ENCODE measurements at places on chromosomes 16 and 17.

- DNase-seq = no peak
Observed at GRCh38 chr17:44887971-44888954, 11.0 kb downstream of the EFTUD2 start.

GRCh38 chr17:10072086-10072485, 126.3 kb downstream of the GAS7 start:
- no peak for DNase-seq

GRCh38 chr17:55069983-55070529, 101.5 kb downstream of the STXBP4 start:
- no peak for DNase-seq

- DNase-seq = no peak
Observed at GRCh38 chr17:62193249-62193648, 128.2 kb upstream of the MED13 start.

GRCh38 chr16:17574256-17574655, 103.5 kb upstream of the XYLT1 start:
- no peak for DNase-seq

DNA sequence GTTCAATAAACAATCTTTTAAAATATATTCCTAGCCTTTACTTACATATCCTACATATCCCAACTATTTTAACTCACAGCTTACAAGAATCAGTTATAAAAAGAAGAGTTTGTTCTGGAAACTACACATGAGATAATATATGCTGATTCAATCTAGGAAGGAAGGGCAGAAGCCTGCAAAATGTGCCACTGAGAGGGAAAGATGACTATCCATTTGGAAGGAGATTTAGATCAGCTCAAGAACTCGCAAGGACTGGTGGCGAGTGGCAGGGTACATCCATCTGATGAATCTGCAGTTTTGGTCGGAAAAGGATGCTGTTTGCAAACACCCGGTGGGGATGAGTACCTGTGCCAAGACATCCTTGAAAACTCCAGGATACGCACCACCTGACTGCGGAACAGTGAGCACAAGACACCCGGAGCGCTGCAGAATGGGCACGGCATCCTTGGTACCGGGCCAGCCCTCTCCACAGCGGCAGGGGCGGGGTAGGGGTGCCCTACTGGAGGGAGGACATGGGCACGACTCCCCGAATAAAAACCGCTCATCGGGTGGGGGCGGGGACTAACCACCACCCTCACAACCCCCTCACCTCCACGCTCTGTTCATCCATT, 723 bp downstream of the TRIM37 start:
- peak; percentile 80 for DNase-seq

GRCh38 chr16:66904846-66905632, 13.6 kb downstream of the CDH16 start:
- no peak for DNase-seq

DNA sequence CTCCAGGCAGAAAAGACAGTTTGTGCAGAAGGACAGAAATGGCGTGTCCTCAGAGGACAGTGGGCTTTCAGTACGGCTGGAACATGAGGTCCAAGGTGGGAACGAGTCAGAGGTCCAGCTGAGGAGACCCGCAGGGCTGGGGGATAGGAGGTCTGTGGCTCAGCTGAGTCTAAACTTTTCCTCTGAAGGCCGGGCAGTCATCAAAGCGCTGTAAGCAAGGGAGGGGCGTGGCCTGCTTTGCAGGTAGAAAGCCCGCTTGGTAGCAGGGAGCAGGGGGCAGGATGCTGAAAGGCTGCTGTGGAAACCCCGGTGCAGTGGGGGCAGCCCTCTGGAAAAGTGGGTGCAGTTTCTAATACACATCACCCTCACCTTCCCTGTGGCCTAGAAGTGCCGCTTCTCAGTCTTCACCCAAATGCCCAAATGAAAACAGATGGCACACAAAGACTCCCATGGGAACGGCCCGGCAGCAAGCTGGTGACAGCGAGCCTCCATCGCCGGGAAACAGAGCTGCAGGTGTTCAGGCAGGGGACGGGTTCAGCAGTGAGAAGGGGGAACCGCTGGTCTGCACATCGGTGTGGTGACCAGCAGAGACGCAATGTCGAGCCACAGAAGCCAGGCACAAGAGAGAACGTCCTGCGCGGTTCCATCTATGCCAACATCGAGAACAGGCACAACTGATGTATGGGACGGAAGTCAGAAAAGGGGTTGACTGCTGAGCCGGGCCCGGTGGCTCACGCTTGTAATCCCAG, 12.2 kb upstream of the OSGIN1 start:
- no peak for DNase-seq

DNA sequence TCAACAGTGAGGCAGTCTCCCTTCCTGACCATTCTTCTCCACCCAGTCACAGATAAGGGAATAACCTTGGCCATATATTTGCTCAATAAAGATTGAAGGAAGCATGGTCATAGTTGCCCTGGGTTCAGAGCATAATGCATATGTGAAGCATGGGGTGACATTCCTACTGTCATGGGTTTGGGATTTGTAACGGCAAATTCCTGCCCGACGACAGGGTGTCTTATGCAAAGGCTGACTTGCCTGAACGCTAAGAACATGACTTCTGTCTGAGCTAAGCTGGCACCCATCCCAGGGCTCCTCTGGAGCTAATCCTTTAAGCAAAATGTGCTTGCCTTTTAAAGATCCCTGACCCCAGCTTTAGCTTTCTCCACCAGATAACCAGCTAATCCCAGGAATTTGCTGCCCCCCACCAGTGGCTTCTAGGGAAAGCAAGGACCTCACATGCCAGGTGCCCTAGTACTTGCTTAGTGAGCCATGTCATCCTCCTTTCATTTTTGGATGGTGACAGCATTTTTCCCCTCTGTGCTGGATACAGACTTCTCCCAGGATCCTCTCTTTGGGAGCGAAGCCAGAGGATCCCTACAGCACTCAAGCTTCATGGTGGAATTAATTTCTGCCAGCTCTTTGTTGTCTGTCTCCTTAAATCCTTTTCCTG, 11.7 kb downstream of the SLC7A6OS start:
- no peak for DNase-seq

DNA sequence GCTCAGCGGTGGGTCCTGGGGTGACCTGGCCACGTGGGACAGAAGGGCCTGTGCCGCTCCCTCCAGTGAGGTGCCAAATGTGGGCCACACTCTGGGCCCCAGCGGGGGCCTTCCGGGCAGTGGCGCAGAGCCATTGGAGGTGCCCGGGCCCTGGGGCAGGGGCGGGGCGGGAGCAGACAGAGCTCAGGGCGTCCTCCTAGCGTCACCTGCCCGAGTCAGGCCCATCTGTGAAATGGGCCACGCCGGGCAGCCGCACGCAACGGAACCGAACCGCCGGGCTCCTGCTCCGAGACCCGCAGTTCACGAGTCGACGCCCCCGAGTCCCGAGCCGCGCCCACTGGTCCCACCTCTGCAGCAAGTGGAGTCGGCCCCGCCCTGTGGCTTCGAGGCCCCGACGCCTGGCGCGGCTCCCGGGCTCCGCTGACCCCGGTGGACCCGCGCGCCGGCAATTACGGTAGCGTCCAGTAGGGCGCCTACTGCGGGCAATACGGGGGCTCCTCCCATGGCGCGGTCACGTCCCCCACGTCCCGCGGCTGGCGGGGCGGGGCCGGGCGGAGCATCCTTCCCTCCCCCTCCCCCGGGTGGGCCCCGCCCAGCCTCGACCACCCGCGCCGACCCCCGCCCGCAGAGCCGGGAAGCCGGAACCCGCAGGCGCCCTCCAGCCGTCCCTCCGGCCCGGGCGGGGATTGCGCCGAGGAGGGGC, 1.9 kb downstream of the SLC16A3 start:
- peak; percentile 84 for DNase-seq

- DNase-seq = no peak
Observed at GRCh38 chr17:18187821-18188761, 4.5 kb downstream of the ALKBH5 start.

DNA sequence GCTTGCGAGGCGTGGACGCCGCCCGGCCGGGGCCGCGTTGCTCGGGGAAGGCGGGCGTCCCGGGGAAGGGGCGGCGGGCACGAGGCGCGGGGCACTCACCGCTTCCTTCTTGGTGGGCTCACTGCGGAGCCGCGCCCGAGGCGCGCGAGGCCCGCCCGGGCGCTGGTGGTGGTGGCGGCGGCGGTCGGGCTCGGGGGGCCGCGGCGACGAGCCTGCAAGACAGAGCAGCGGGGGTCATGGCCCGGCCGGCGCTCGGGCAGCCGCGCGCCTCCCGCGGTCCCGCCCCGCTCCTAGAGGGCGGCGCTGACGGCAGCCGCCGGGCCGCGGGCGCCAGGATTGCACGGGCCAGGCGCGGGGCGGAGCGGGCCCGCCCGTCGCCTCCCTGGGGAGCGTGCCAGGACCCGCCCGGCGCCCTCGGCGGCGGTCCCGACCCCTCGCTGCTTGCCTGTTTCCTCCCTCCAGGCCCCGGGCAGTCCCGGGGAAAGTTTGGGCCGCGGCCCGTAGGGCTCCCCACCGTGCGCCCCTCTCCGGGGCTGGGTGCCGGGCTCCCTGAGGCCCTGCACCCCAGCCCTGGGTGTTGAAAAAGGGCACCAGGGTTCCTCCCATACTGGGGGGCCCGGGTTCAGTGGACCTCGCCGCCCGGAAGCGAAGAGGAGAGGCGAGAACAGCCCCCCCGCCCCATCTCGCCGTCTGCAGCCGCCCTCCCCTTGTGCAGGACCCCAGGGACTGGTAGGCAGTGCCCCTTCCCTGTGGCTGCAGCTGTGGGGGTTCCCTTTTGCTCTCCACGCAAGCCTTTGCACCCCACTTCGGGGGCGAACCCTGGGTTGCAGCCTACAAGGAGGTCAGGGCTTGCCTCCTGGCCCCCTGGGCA, at the start of gene C16orf74:
Gene C16orf74, minus strand, starts transcription at position 270 of the 871 bp plus-strand sequence. CDS start 15,879 bp downstream, outside the sequence.
- no peak for DNase-seq

- no peak for DNase-seq
Observed at GRCh38 chr17:37110746-37111145, 162.0 kb downstream of the AATF start.

- peak; percentile 83 for DNase-seq
Observed at GRCh38 chr17:28949185-28950016, 1.9 kb downstream of the PHF12 start.

GRCh38 chr17:36723459-36724025, 122.2 kb downstream of the MRM1 start:
- no peak for DNase-seq

- DNase-seq = no peak
Observed at GRCh38 chr16:22710326-22710725, 103.6 kb upstream of the HS3ST2 start.

- no peak for DNase-seq
Observed at GRCh38 chr17:49259663-49260010, 29.1 kb upstream of the PHOSPHO1 start.

GRCh38 chr17:67359960-67360791, 6.2 kb downstream of the PSMD12 start:
- DNase-seq = no peak

DNA sequence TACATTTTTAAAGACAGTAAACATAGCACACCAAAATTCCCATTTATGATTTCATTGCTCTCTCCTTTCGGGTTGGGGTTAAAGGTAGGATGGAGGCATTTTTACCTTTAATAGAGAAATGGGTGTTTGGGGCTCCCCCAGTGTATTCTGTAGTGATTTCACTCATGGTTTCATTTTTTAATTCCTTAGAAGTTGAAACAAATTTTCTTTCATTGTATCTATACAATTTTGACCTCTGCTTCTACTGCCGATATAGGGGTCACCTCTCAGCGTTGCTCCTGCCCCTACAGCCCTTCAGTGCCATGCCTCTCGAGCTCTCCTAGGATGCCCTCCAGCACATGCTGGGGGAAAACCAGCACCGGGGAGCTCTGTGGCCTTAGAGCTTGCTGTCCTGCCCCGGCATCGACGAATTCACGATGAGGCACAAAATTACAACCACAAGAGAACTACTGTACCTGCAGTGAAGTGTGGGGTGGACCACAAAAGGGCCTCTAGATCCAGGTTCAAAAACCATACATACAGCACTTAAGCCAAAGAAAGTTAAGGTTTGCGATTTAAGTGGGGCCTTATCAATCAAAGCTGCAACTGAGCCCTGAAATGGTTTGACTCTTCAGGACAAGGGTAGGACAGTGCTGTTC, 39.3 kb downstream of the LITAFD start:
- DNase-seq = no peak

- DNase-seq = no peak
Observed at GRCh38 chr17:47850692-47851573, at the start of gene SP6. Gene SP6, minus strand, starts transcription at chr17:47851163. Its CDS starts 2,734 bp downstream, at chr17:47848429.

GRCh38 chr16:68506331-68507053, 32.6 kb upstream of the ZFP90 start:
- DNase-seq = no peak

GRCh38 chr16:86752582-86753175, 174.3 kb downstream of the FOXL1 start:
- DNase-seq = no peak

- DNase-seq = no peak
Observed at GRCh38 chr17:29178750-29179231, 1.4 kb downstream of the MYO18A start.

GRCh38 chr17:63279498-63280230, 166.4 kb downstream of the CYB561 start:
- no peak for DNase-seq

DNA sequence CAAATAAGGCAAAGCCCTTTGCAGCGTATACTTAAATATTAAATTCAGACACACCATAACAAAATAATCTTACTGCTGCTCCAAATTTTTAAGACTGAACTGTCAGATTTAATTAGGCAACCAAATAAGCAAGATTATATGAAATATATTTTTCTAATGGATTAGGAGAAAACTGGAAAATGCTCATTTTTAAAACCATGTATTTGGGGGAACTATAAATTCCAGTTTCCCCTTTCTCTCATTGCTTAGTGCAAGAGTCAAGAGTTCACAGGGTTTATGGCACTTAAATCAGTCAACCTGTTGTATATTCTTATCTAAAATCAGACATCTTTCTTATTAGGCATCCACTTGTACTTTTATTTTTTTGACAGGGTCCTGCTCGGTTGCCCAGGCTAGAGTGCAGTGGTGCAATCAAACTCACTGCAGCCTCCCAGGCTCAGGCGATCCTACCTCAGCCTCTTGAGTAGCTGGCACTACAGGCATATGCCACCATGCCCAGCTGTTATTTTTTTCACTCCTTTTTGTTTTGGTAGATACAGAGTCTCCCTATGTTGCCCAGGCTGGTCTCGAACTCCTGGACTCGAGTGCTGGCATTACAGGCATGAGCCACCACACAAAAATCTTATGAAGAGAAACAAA, 2.1 kb upstream of the KANSL1 start:
- DNase-seq = no peak

DNA sequence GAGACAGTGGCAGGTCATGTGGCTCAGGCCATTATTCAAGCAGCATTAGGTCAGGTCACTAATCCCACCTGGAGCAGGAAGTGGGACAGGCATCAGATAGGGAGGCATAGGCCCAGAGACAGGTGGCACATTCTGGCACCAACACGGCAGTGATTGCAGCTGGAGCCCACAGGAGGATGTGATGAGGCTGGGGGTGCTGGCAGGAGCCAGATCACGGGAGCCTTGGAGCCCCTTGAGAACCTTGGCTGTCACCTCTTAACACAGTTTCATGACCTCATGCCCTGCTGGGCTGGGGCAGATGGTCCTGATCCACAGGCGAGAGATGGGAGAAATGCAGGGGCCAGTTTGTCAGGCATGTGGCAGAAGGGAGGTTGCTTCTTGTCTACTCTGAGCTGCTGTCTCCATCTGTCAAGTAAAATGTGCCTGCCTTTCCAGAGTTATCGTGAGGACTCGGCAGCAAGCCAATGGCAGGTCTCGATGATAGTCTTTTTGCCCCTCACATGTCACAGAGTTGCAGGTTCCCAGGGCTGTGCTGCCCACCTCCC, 109.6 kb downstream of the CLEC16A start:
- no peak for DNase-seq
